ENCODE measurements at places on chromosomes 13 and 19. TPM values are rescaled to one million over a fixed set of nuclear protein-coding genes. Genes with fewer than 3 reads are reported as not detected.
A peak's percentile ranks its signal among the peaks of the same experiment; 100 is the strongest.

DNA sequence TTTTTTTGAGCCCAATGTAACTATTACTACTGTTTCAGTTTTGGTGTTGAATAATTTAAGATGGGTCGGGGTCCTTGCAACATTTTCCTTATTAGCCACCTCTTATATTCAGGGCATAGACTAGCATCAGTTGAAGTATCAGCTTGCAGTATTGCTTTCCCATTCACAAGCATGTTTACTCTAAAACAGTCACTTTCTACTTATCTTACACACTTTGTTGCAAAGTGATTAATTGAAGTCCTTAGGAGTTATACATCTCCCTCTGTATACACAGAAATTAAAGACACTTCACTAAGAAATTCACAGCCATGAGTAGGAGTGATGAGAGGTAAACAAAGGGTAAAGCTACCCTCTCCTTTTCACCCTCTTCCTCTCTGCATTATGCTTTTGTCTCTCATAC, 27.6 kb downstream of the SLAIN1 start:
- no peak overlapping the region for H3K4me3 ChIP-seq
- no peaks in the 10 kb centered on the region for H3K27me3 ChIP-seq
- H3K36me3 ChIP-seq = peaks cover 12% of the 10 kb centered on the region

DNA sequence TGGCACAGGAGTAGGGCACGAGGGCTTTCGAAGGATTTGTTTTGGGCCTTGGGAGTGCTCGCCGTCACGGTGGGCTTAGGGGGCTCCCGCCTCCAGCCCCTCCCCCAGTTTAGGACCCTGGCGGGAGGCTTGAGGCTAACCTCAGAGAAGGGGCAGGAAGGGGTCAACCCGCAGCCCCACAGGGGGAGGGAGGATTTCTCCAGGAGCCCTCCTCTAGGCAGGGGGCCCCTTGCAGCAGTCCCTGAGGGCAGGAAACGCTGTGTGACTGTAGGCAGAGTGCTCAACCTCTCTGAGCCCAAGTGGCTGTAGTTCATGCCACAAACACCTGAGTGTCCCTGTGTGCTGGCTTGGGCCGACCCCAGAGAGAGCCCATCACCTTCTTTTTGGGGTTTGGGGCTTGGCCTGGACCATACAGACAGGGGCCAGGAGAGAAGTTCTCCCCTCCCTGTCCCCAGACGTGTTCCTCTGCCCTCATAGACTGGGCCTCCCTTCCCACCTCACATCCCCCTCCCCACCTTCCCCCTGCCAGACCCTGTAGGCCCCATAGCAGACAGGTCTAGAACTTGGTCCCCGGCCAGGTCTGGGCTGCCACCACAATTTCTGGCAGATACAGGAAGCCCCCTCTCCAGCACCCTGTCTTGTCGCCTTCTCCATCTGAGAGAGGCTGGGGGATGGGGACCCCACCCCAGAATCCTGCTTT, 8.1 kb downstream of the ISYNA1 start:
- no peak for DNase-seq
- H3K36me3 ChIP-seq = no peaks in the 10 kb centered on the region
- H3K4me3 ChIP-seq = peak overlapping the region; percentile 65
- H3K27ac ChIP-seq = peak overlapping the region; percentile 50
- H3K27me3 ChIP-seq = no peaks in the 10 kb centered on the region
- H3K4me1 ChIP-seq = peaks cover 47% of the 10 kb centered on the region

DNA sequence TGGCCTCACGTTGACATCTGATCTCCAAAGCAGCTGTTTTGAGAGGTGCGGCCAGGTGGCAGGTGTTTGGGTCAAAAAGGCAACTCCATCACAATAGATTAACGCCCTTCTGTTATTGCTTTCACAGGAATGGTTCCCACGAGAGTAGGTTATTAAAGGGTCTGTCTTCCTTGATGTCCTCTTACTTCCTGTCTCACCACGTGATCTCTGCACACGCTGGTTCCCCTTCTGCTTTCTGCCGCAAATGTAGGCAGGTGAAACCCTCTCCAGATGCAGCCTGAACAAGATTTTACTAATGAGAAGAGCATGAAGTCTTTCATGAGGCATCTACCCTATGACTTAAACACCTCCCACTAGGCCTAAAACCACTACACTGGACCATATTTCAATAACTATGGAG, 22.8 kb upstream of the ZNF564 start:
- H3K36me3 ChIP-seq = no peaks in the 10 kb centered on the region
- H3K4me1 ChIP-seq = no peaks in the 10 kb centered on the region
- DNase-seq = no peak
- no peaks in the 10 kb centered on the region for H3K27me3 ChIP-seq
- H3K27ac ChIP-seq = no peak overlapping the region
- H3K4me3 ChIP-seq = no peak overlapping the region

- DNase-seq = no peak
- H3K27ac ChIP-seq = no peak overlapping the region
- no peak overlapping the region for H3K4me3 ChIP-seq
Observed at GRCh38 chr19:39637891-39638290, 17.8 kb upstream of the LGALS16 start.

- no peak overlapping the region for H3K27ac ChIP-seq
- no peak overlapping the region for H3K4me3 ChIP-seq
- no peak for DNase-seq
Observed at GRCh38 chr13:42873081-42873480, 91.7 kb downstream of the FAM216B start.

DNA sequence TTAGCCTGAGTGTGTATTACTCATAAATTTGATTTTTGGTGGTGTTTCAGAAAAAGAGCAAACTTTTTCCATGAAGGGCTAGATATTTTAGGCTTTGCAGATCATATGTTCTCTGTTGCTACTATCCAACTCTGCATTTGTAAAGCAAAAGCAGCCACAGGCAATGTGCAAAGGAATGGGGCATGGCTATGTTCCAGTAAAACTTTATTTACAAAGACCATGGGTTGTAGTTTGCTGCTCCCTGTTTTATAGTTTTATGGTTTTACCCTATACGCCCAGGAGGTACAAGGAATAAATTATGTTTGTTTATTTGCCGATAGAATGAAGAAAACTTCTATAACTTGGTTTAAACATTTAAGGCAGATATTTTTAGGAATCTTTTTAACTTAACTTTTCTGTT, 23.6 kb downstream of the IFT88 start:
- H3K4me3 ChIP-seq = no peak overlapping the region
- no peaks in the 10 kb centered on the region for H3K36me3 ChIP-seq
- H3K27ac ChIP-seq = no peak overlapping the region
- H3K27me3 ChIP-seq = no peaks in the 10 kb centered on the region

- H3K4me1 ChIP-seq = no peaks in the 10 kb centered on the region
- H3K36me3 ChIP-seq = no peaks in the 10 kb centered on the region
- H3K27me3 ChIP-seq = peaks cover 98% of the 10 kb centered on the region
- peak overlapping the region; percentile 28 for H3K4me3 ChIP-seq
- no peak overlapping the region for H3K27ac ChIP-seq
- DNase-seq = no peak
Observed at GRCh38 chr19:12995596-12996405, 526 bp downstream of the NFIX start.

- no peaks in the 10 kb centered on the region for H3K4me1 ChIP-seq
- no peak overlapping the region for H3K4me3 ChIP-seq
- peaks cover 25% of the 10 kb centered on the region for H3K27me3 ChIP-seq
- H3K36me3 ChIP-seq = no peaks in the 10 kb centered on the region
- H3K27ac ChIP-seq = no peak overlapping the region
- DNase-seq = no peak
Observed at GRCh38 chr13:97015661-97016350, 21.5 kb upstream of the OXGR1 start.

- H3K27me3 ChIP-seq = no peaks in the 10 kb centered on the region
- no peaks in the 10 kb centered on the region for H3K4me1 ChIP-seq
Observed at GRCh38 chr13:97067017-97067895, 73.0 kb upstream of the OXGR1 start.

DNA sequence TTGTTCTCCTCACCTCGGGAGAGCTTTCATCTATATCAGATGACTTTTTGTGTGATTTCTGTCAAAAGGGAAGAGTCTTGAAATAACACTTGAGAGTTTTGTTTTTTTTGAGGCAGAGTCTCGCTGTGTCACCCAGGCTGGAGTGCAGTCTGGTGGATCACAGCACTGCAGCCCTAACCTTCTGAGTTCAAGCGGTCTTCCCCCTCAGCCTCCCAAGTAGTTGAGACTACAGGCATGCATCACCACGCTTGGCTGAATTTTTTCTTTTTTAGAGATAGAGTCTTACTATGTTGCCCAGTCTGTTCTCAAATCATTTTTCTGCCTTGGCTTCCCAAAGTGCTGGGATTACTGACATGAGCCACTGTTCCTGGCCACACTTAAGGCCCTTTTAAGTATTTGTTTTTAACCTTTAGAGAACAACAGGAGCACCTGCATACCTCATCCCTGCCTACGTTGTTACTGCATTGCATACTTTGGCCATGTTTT, 11.4 kb downstream of the NDFIP2 start:
- DNase-seq = no peak
- no peaks in the 10 kb centered on the region for H3K27me3 ChIP-seq
- H3K27ac ChIP-seq = no peak overlapping the region
- no peak overlapping the region for H3K4me3 ChIP-seq
- no peaks in the 10 kb centered on the region for H3K36me3 ChIP-seq

GRCh38 chr13:27293076-27293691, 22.6 kb downstream of the RASL11A start:
- no peak for DNase-seq
- H3K27ac ChIP-seq = no peak overlapping the region
- no peaks in the 10 kb centered on the region for H3K36me3 ChIP-seq
- H3K4me1 ChIP-seq = peaks cover 3% of the 10 kb centered on the region
- no peak overlapping the region for H3K4me3 ChIP-seq

GRCh38 chr13:64591971-64592370, 2638.2 kb downstream of the PCDH9 start:
- no peak overlapping the region for H3K27ac ChIP-seq
- H3K4me3 ChIP-seq = no peak overlapping the region
- DNase-seq = no peak
- H3K36me3 ChIP-seq = no peaks in the 10 kb centered on the region

- no peaks in the 10 kb centered on the region for H3K36me3 ChIP-seq
- no peak overlapping the region for H3K4me3 ChIP-seq
- no peaks in the 10 kb centered on the region for H3K27me3 ChIP-seq
- peak; percentile 16 for DNase-seq
Observed at GRCh38 chr13:98786023-98786422, 33.6 kb upstream of the SLC15A1 start.

GRCh38 chr19:2326699-2327360, 1.6 kb downstream of the LSM7 start:
- H3K27me3 ChIP-seq = no peaks in the 10 kb centered on the region
- H3K4me1 ChIP-seq = peaks cover 24% of the 10 kb centered on the region
- DNase-seq = no peak
- H3K4me3 ChIP-seq = peak overlapping the region; percentile 76
- H3K36me3 ChIP-seq = no peaks in the 10 kb centered on the region

GRCh38 chr13:40383132-40383531, 283.3 kb downstream of the FOXO1 start:
- H3K27ac ChIP-seq = no peak overlapping the region
- no peaks in the 10 kb centered on the region for H3K36me3 ChIP-seq
- H3K27me3 ChIP-seq = no peaks in the 10 kb centered on the region

DNA sequence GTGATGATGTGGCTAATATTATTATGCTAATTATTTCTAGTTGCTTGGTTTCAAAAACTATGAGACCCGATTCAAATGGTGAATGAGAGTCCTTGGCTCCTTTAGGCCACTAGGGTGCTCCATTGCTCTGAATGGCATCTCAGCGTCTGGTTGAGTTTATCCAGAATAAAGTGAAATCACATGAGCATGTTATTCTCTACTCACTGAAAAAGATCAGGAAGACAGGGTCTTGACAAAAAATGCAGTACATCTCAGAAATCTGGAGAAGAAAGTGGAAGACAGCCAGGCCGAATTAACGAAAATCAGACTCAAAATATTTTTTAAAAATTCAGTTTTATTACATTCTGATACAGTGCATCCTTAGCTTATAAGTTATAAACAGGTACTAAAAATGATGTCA, 516.2 kb downstream of the MYO16 start:
- H3K4me1 ChIP-seq = peaks cover 30% of the 10 kb centered on the region
- no peak overlapping the region for H3K27ac ChIP-seq
- peak; percentile 70 for DNase-seq
- H3K27me3 ChIP-seq = no peaks in the 10 kb centered on the region

DNA sequence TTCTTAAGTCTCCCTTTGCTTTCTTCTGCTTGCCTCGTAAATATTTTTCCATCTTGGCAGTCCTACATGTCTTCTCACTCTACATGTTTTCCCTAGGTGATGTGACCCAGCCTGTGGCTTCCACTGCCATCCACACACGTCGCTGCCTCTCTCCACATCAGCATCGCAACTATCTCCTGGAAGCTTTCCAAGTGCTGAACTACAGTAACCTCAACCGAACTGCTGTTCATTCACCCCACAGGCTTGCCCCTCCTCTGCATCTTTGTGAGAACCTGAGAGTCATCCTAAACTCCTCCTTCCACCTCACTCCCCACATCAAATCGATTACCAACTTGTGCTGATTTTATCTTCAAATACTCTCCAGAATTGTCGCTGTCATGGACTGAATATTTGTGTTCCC, 41.2 kb upstream of the USPL1 start:
- no peak overlapping the region for H3K27ac ChIP-seq
- H3K36me3 ChIP-seq = no peaks in the 10 kb centered on the region
- no peaks in the 10 kb centered on the region for H3K4me1 ChIP-seq

DNA sequence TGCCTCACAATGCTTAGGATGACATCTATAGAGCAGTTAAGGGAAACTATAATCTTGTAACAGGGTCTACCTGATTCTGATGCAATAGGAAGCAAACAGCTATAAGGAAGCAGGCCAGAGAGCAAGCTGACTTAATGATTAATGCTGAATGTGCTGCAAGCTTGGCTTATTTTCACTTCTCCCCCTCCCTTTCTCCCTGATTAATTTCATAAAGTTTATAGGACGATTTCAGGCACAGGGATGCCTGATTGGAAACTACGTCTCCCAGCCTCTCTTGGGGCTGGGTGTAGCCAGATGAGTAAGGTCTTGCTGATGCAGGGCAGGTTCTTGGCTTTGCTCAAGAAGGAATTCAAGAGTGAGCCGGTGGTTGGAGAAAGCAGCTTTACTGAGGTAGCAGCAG, 82.8 kb upstream of the MRI1 start:
- H3K4me3 ChIP-seq = no peak overlapping the region
- H3K27me3 ChIP-seq = no peaks in the 10 kb centered on the region
- H3K4me1 ChIP-seq = no peaks in the 10 kb centered on the region
- no peaks in the 10 kb centered on the region for H3K36me3 ChIP-seq
- DNase-seq = no peak

ELAVL3 gene
- 0.15 TPM for total RNA-seq

CLEC11A gene
- total RNA-seq = 3.4 TPM

MBOAT7 gene
- 20.0 TPM for total RNA-seq

SMAD9 gene
- total RNA-seq = 1.6 TPM

ZNF580 gene
- total RNA-seq = 2.8 TPM

FAM216B gene
- not detected for total RNA-seq

DLL3 gene
- 0.37 TPM for total RNA-seq

LCP1 gene
- 2.2 TPM for total RNA-seq

TNFRSF19 gene
- total RNA-seq = 21.4 TPM

CYP4F8 gene
- not detected for total RNA-seq

NPAS1 gene
- 1.2 TPM for total RNA-seq

VSIG10L gene
- total RNA-seq = 2.7 TPM

KIR3DL2 gene
- not detected for total RNA-seq

CEACAM7 gene
- total RNA-seq = not detected

Measured in neural progenitor cell (in vitro differentiated cells).